Chondrocyte (in vitro differentiated cells): ENCODE measurements at places on chromosomes 4 and X. TPM values are rescaled to one million over a fixed set of nuclear protein-coding genes. Genes with fewer than 3 reads are reported as not detected.

The MECP2 gene
- 32.3 to 35.5 TPM (median 34.2 TPM) in 3 replicates for total RNA-seq

The COL4A5 gene
- 210 to 273 TPM (median 211 TPM) in 3 replicates for total RNA-seq

The NKX6-1 gene
- total RNA-seq: 0.49 to 0.60 TPM in 2 of 3 replicates, not detected in the other

The APBB2 gene
- 111 to 192 TPM (median 119 TPM) in 3 replicates for total RNA-seq

The FANCB gene
- total RNA-seq: 3.0 to 7.1 TPM (median 3.2 TPM) in 3 replicates

The FABP2 gene
- total RNA-seq: not detected in 3 replicates

DNA sequence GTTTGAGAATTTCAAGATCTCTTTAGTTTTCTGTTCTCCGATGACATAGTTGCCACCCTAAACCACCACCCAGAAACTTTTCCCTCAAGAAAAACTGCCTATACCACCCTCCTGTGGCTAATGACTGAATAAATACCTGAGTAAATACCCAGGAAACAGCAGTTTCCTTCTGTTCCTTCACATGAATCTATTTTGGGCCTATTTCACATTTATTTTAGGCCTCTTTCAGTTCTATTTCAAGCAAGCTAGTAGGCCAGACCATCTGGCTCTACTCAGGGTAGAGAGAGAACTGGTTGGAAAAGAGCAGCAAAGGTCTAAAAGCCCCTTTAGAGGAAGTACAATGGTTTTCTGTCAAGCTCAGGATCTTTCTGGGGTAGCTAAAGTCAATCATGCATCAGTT lies 23.4 kb downstream of the ARHGEF9 start:
- H3K36me3 ChIP-seq: peaks cover 2% of the 10 kb centered on the region
- H3K4me3 ChIP-seq: no peak overlapping the region
- H3K27me3 ChIP-seq: no peaks in the 10 kb centered on the region
- peaks cover 16% of the 10 kb centered on the region for H3K4me1 ChIP-seq

- no peak overlapping the region for H3K27ac ChIP-seq
- no peak overlapping the region for H3K4me3 ChIP-seq
- peaks cover 3% of the 10 kb centered on the region for H3K36me3 ChIP-seq
- H3K4me1 ChIP-seq: peaks cover 2% of the 10 kb centered on the region
- no peak for DNase-seq
- H3K27me3 ChIP-seq: peaks cover 4% of the 10 kb centered on the region
These were observed 29.6 kb upstream of the CHRNA9 start for GRCh38 chr4:40305328-40306170.

DNA sequence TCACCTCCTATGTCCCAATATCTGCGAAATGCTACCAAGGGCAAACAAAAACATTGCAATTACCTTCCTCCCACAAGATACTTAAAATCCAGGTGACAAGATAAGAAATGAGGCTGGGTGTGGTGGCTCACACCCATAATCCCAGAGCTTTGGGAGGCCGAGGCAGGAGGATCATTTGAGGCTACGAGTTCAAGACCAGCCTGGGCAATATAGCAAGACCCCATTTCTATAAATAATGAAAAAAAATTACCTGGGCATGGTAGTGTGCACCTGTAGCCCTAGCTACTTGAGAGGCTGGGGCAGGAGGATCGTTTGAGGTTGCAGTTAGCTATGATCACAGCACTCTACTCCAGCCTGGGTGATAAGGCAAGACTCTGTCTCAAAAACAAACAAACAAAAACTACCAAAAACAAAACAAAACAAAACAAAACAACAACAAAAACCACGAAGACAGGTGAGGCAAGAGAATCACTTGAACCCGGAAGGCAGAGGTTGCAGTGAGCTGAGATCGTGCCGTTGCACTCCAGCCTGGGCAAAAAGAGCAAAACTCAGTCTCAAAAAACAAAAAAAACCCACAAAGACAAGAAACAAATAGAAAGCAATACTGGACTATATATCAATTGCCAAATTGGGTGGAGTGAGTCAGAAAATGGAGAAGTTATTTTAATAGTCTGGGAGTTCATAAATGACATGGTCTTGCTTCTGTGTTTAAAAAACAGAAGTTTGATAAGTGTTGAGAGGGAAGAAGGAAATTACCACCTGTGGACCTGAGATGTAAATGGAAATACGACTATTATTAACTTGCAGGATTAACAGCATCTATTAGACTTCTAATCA lies 176.5 kb downstream of the FBXW7 start:
- no peaks in the 10 kb centered on the region for H3K36me3 ChIP-seq
- peaks cover 45% of the 10 kb centered on the region for H3K4me1 ChIP-seq
- no peak overlapping the region for H3K4me3 ChIP-seq
- no peak for DNase-seq

DNA sequence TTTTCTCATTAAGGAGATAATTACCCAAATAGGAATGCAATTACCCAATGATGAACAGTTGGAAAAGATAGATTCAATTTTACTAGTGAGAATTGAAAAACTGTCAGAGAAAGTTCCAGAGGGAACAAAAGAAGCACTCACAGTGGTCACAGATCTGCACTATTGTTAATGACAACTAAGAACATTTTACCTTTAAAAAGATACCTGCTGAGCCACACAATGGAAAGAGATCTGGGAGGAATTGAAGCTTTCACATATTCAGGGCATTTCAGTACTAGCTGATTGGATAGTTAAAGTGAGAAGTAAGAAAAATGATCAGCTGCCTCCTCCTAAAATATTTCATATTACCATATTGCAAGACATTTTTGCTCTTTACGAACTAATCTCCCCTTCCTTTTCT lies 1822.2 kb downstream of the STIM2 start:
- no peak overlapping the region for H3K27ac ChIP-seq
- no peak overlapping the region for H3K4me3 ChIP-seq
- no peaks in the 10 kb centered on the region for H3K4me1 ChIP-seq
- no peaks in the 10 kb centered on the region for H3K36me3 ChIP-seq
- DNase-seq: no peak

- no peak for DNase-seq
- H3K4me3 ChIP-seq: no peak overlapping the region
- no peaks in the 10 kb centered on the region for H3K36me3 ChIP-seq
- no peak overlapping the region for H3K27ac ChIP-seq
- no peaks in the 10 kb centered on the region for H3K4me1 ChIP-seq
These were observed 262.6 kb upstream of the ARX start for GRCh38 chrX:25278341-25278740.

DNA sequence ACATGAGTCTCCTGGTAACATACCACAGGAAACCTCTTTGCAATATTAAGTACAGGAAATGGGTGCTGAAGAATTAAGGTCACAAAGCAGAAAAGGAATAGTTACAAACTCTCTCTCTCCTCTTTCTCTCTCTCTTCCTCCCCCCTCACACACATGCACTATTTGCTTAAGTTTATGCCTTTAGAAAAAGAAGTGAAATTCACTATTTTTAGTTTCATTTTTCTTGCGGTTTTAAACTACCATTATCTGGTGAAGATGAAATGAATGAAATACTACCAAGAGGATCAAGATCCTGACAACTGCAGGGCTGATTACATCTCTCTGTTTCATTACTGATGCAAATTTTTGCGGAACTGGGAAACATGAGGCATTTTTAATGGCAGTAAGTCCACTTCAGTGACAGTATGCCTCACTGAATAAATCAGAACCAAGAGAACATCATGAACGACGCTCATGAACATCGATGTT lies 64.3 kb upstream of the FTHL17 start:
- DNase-seq: no peak
- H3K27ac ChIP-seq: no peak overlapping the region
- no peaks in the 10 kb centered on the region for H3K27me3 ChIP-seq

GRCh38 chrX:20829665-20830491 lies 544.3 kb upstream of the CNKSR2 start:
- DNase-seq: no peak
- no peak overlapping the region for H3K27ac ChIP-seq
- H3K4me3 ChIP-seq: no peak overlapping the region
- H3K36me3 ChIP-seq: no peaks in the 10 kb centered on the region

DNA sequence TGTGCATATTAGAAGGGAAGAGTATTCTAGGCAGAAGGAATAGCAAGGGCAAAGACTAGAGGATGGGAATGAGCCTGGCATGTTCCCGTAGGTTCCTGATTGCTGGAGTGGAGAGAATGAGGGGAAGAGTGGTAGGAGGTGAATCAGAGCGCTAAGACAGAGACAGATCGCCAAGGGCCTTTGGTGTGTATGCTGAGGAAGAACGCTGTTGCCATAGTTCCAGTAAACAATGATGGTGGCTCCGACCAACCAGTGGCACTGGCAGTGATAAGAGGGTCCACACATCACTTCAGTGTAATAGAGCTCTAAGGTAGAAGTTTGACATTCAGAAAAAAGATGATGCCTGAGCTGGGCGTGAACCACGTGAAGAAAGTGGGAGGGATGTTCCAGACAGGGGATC lies 966 bp downstream of the TBC1D25 start:
- H3K4me3 ChIP-seq: peak overlapping the region; percentile 79
- peak overlapping the region; percentile 93 for H3K27ac ChIP-seq

- no peaks in the 10 kb centered on the region for H3K27me3 ChIP-seq
- H3K36me3 ChIP-seq: peaks cover 7% of the 10 kb centered on the region
- peaks cover 11% of the 10 kb centered on the region for H3K4me1 ChIP-seq
- no peak overlapping the region for H3K4me3 ChIP-seq
These were observed 196.8 kb upstream of the ADGRL3 start for GRCh38 chr4:61003301-61003700.

- peaks cover 2% of the 10 kb centered on the region for H3K36me3 ChIP-seq
- DNase-seq: no peak
- no peaks in the 10 kb centered on the region for H3K4me1 ChIP-seq
- no peaks in the 10 kb centered on the region for H3K27me3 ChIP-seq
These were observed 61.6 kb downstream of the RGS12 start for GRCh38 chr4:3354455-3354811.

GRCh38 chr4:47741200-47741599 lies 96.7 kb downstream of the CORIN start:
- H3K4me3 ChIP-seq: no peak overlapping the region
- H3K27me3 ChIP-seq: peaks cover 11% of the 10 kb centered on the region
- DNase-seq: no peak
- peaks cover 9% of the 10 kb centered on the region for H3K36me3 ChIP-seq
- no peak overlapping the region for H3K27ac ChIP-seq
- H3K4me1 ChIP-seq: peaks cover 3% of the 10 kb centered on the region

DNA sequence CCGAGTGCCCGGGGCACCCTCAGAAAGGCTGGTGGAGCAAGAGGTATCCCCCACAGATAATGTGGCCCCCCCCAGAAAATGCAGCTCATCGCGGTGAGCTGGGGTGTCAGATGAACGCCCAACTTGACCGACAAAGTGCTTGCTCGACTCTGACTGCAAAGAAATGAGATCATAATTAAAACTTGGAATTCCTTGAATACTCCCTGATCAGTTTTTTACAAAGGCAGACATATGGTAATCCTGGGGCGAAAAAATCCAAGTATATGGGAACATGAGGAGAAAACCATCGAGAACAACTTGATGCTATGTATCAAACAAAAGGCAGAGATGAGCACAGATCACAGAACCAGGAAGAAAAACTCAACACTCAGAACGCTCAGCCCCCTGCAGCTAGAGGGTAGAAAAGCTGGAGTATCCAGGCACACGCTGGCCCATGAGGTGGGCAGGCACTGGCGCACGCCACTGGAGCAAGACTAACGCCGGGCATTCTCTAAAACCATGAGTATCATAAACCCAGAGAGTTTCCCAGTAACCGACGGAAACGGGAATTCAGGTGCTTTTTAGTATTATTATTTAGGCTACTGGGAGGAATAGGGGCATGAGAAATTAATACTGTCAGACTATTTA lies 127.3 kb downstream of the AFAP1 start:
- H3K27me3 ChIP-seq: no peaks in the 10 kb centered on the region
- DNase-seq: no peak
- H3K4me3 ChIP-seq: no peak overlapping the region
- H3K4me1 ChIP-seq: peaks cover 80% of the 10 kb centered on the region

DNA sequence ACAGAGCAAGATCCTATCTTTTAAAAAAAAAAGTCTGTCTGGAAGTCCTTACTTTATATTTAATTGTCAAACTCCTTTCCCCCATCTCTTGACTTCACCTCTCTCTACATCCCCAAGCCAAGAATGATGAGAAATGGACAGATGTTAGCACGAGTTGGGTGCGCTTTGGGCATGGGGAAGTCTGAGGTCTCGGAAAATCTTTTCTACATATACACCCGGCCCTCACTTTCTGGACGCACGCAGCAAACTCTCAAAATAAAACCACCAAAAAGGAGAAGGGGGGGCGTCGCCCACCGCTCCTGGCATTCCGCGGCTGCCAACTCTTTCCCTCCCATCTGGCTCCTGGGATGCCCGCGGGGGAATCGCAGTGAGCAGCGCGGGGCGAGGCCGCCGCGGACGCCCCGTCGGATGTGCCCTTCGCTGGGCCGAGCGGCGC lies 756 bp downstream of the IGFBP7 start:
- peaks cover 64% of the 10 kb centered on the region for H3K4me1 ChIP-seq
- H3K4me3 ChIP-seq: peak overlapping the region; percentile 90
- no peak for DNase-seq
- no peaks in the 10 kb centered on the region for H3K27me3 ChIP-seq
- H3K27ac ChIP-seq: peak overlapping the region; percentile 95

GRCh38 chr4:109560687-109561461 lies 828 bp downstream of the MCUB start:
- H3K4me3 ChIP-seq: peak overlapping the region; percentile 80
- H3K4me1 ChIP-seq: peaks cover 10% of the 10 kb centered on the region
- H3K27me3 ChIP-seq: no peaks in the 10 kb centered on the region
- DNase-seq: no peak

- no peak overlapping the region for H3K27ac ChIP-seq
- no peaks in the 10 kb centered on the region for H3K27me3 ChIP-seq
- peaks cover 8% of the 10 kb centered on the region for H3K36me3 ChIP-seq
- DNase-seq: no peak
- no peak overlapping the region for H3K4me3 ChIP-seq
- H3K4me1 ChIP-seq: peaks cover 12% of the 10 kb centered on the region
These were observed 58.2 kb upstream of the DKK2 start for GRCh38 chr4:107094332-107094731.

DNA sequence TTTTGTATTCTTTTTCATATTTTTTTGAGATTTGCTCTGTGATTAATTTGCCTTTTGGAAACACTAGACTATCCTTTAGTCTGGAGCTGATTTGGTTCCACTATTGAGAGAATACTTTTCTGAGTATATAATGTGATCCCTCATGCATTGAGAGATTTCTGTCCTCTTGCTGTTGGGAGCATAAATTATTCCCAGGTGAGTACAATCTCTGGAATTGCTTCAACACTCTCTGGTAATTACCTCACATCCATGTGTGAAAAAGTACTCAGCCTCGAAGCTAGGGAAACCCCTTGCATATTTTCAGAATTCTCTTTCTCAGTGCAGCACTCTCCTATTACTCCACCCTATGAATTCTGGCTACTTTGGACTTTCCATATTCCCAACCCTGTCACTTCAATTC lies 550.0 kb downstream of the RAPGEF2 start:
- no peaks in the 10 kb centered on the region for H3K36me3 ChIP-seq
- H3K27ac ChIP-seq: no peak overlapping the region
- DNase-seq: no peak
- no peaks in the 10 kb centered on the region for H3K4me1 ChIP-seq
- no peak overlapping the region for H3K4me3 ChIP-seq
- H3K27me3 ChIP-seq: peaks cover 9% of the 10 kb centered on the region

GRCh38 chrX:17154001-17154400 lies 207.5 kb downstream of the REPS2 start:
- no peak for DNase-seq
- H3K4me1 ChIP-seq: no peaks in the 10 kb centered on the region
- H3K4me3 ChIP-seq: no peak overlapping the region
